Pons (tissue), 1 donor: ENCODE measurements at places on chromosomes 2 and 18.

- DNase-seq = no peak
Observed at GRCh38 chr2:201347138-201347537, 10.0 kb downstream of the FLACC1 start.

DNA sequence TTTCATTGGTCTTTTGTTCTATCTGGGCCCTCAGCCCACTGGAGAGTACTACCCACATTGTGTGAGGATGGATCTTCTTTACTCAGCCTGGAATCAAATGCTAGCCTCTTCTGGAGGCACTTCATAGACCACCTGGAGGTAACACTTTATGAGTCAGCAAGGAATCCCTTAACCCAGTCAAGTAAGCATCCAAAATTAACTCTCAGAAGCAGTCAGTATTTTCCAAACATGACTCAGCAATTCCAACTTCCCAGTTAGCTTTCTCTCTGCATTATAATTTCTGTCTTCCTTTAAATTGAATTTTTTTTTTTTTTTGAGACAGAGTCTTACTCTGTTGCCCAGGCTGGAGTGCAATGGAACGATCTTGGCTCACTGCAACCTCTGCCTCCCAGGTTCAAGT is 142.7 kb downstream of the ACKR3 start:
- no peak for DNase-seq

DNA sequence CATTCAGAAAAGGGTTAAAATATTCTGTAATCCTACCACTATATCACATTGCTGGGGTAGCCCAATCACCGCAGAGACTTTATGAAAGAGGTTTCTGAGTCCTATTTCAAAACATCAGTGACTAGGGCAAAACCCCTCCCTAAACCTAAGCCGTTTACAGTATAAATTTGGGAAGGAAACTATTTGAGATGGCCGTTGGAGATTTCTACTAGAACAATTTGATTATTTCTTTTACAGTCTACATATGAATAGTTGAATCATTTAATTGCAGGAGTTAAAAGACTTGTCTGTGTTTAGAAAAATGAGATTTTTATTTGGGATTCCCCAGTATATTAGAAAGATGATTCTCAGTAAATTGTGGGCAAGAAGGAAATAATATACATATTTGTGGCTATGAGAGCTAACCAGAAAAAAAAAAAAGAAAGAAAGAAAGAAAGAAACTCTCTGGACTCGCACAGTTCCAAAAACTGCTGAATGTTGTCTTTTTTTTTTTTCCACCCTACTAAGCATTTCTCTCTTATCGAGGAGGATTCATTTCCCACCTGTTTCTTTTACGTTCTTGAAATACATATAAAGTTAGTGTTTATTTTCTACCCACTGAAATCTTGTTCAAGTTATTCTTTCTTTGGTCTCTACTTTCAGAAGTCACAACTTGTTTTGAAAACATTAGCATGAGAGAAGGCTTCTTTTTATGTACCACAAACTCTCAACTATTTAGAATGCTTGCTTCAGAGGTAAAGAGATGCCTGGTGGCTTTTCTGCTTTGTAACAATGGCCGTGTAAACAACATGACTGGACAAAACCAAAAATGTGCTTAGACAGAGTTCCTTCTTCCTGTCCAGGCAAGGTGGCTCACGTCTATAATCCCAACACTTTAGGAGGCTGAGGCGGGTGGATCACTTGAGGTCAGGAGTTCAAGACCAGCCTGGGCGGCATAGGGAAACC is 65.9 kb downstream of the BCL2 start:
- no peak for DNase-seq

DNA sequence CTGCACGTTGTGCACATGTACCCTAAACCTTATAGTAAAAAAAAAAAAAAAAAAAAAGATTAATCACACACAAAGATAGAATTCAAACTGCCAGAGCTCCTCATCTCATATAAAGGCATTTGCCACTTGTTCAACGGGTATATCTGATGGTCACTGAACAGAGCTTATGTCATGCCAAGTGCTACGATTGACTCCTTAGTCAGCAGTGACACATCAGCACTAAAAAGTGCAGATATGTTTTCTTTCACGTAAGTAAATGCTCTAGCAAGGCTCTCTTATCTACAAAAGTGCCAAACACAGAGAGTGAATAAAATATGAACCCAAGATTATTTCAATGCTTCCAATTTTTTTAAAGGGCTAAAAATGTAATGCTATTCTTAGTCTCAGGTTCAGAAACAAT is 1.1 kb downstream of the LMAN1 start:
- DNase-seq = peak; percentile 35
